ENCODE measurements at places on chromosomes 4 and X.

GRCh38 chr4:138242076-138242833 lies at the start of gene SLC7A11:
TSS of gene SLC7A11 (minus strand) at chr4:138242349. CDS start at chr4:138242069, 280 bp downstream.
- peak within 1 kb of the TSS; percentile 29 for H3K27ac ChIP-seq
- no peak for DNase-seq
- H3K4me1 ChIP-seq: no peaks in the 10 kb centered on the region
- peak within 1 kb of the TSS; percentile 65 for H3K4me3 ChIP-seq

DNA sequence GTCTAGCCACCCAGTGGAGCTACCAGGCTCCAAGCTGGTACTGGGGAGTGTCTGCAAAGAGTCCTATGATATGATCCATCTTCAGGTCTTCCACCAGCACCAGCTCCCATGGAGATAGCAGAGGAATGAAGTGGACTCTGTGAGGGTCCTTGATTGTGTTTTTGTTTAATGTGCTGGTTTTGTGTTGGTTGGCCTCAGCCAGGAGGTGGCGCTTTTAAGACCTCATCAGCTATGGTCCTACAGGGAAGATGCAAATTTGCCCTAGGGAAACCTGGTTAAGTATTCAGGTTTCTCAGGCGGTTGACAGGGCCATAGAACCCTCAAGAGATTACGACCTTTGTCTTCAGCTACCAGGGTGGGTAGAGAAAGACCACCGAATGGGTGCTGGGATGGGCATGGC lies 1141.1 kb downstream of the STIM2 start:
- H3K4me1 ChIP-seq: no peaks in the 10 kb centered on the region
- no peak overlapping the region for H3K4me3 ChIP-seq
- H3K36me3 ChIP-seq: peaks cover 4% of the 10 kb centered on the region
- H3K27ac ChIP-seq: no peak overlapping the region
- H3K27me3 ChIP-seq: no peaks in the 10 kb centered on the region
- no peak for DNase-seq

- H3K36me3 ChIP-seq: peaks cover 1% of the 10 kb centered on the region
- no peak overlapping the region for H3K4me3 ChIP-seq
- no peak overlapping the region for H3K27ac ChIP-seq
- no peak for DNase-seq
Observed at GRCh38 chr4:151859641-151860040, 98.8 kb upstream of the GATB start.

GRCh38 chr4:178778496-178778895 lies 1336.3 kb upstream of the AGA start:
- no peak overlapping the region for H3K4me3 ChIP-seq
- no peaks in the 10 kb centered on the region for H3K4me1 ChIP-seq
- DNase-seq: no peak
- no peaks in the 10 kb centered on the region for H3K36me3 ChIP-seq

GRCh38 chrX:118631586-118631985 lies 95.8 kb upstream of the IL13RA1 start:
- H3K4me3 ChIP-seq: no peak overlapping the region
- H3K4me1 ChIP-seq: no peaks in the 10 kb centered on the region
- H3K27me3 ChIP-seq: no peaks in the 10 kb centered on the region
- H3K27ac ChIP-seq: no peak overlapping the region
- DNase-seq: no peak

DNA sequence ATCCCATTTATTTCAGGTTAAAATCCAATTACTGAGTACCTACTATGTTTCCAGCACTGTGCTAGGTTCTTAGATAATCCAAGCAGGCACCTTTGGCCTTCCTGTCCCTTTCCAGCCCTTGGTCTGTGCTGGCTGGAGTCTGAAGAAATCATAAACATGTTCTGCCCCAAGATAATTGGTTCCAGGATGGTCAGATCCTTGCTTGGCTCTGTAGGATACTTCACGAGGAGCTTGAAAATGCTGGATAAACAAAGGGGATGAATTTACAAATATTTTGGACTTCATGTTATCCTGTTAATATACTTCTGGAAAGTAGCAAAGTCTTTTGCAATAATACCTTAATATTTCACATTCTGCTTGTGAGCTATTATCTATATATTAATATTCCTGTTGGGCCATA lies 35.0 kb upstream of the FHL1 start:
- no peak overlapping the region for H3K4me3 ChIP-seq
- no peaks in the 10 kb centered on the region for H3K4me1 ChIP-seq
- no peaks in the 10 kb centered on the region for H3K36me3 ChIP-seq
- no peak for DNase-seq
- no peaks in the 10 kb centered on the region for H3K27me3 ChIP-seq

DNA sequence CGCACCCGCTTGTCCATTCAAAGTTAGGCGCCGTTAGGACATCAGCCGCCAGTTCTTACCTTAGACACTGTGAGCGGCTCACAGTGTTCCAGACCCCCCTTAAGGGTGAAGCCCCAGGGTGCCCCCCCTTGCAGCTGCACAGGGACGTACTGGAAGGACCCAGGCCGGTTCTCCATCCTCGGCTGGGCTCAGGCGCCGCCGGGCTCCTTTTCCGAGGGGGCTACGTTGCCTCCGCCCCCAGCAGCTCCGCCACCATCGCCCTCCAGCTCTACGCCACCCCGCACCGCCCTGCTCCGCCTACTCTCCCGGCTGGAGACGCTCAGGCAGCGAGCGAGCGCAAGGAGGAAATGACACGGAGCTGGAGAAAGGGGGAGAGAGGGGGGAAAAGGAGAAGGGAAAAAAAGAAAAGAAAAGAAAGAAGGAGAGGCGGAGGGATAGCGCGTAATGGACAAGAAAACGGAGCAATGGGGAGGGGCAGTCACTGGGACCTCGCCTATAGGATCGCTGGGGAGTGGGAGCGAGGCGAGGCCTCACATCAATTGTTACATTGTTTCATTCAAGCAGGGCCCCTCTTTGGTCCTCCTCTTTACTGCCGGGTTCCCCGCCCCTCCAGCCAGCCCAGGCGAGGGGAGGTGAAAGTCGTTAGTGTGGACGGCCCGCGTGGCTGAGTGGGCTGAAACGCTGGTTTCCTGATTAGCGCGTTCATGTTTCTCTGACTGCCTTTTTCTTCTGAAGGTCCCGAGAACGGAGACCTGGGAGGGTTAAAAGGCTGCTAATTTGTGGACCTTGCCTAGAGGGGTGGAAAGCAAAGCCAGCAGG lies at the start of gene SHROOM4:
Gene SHROOM4, minus strand, starts transcription at position 352 of the 819 bp plus-strand sequence. Its CDS starts 176 bp downstream, at position 176.
- H3K27me3 ChIP-seq: peaks cover 50% of the 10 kb centered on the region
- H3K4me3 ChIP-seq: no peak within 1 kb of the TSS
- no peak for DNase-seq
- no peaks in the 10 kb centered on the region for H3K4me1 ChIP-seq
- H3K36me3 ChIP-seq: no peaks in the 10 kb centered on the region

GRCh38 chrX:107701493-107702121 lies 73.3 kb downstream of the PRPS1 start:
- H3K36me3 ChIP-seq: no peaks in the 10 kb centered on the region
- H3K27me3 ChIP-seq: no peaks in the 10 kb centered on the region
- H3K4me3 ChIP-seq: no peak overlapping the region
- peak overlapping the region; percentile 38 for H3K27ac ChIP-seq
- H3K4me1 ChIP-seq: peaks cover 18% of the 10 kb centered on the region

DNA sequence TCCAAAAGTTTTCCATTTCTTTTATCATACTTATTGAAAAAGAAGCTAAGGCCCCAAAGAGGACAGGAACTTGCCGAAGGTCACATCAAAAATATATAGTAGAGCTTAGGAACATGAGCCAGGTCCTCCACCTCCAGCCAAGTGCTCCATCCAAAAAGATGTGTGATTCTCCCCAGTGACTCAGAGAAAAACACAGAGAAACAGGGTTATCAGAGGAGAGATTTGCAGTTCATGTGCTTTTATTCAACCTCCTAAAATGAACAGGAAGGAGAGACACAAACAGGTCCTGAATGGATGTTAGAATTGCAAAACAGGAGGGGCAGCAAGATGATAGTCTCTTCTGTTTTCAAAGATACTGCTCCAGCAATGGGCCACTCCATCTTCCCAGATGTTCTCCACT lies 19.6 kb upstream of the FGF16 start:
- H3K36me3 ChIP-seq: no peaks in the 10 kb centered on the region
- DNase-seq: no peak
- no peaks in the 10 kb centered on the region for H3K27me3 ChIP-seq
- no peak overlapping the region for H3K27ac ChIP-seq
- no peak overlapping the region for H3K4me3 ChIP-seq
- no peaks in the 10 kb centered on the region for H3K4me1 ChIP-seq

DNA sequence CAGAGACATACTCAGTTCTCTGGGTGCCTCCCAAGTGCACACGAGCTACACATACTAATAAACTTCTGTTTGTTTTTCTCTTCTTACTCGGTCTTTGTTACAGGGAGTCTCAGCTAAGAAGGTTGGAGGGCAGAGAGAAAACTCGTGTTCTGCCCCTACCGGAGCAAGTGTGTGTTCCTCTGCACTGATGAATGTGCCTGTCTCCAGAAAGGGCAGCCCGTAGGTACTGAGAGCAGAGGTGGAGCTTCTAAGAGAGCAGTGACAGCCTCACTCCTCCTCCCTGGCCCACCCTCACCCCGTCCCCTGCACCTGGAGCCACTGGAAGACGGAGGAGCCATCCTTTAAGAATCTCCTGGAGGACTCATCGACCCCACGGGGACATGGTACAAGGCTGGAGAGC lies 67.6 kb downstream of the MTNR1A start:
- H3K36me3 ChIP-seq: no peaks in the 10 kb centered on the region
- no peak for DNase-seq
- H3K4me3 ChIP-seq: no peak overlapping the region
- H3K27ac ChIP-seq: no peak overlapping the region
- no peaks in the 10 kb centered on the region for H3K4me1 ChIP-seq

Data from central memory CD8-positive, alpha-beta T cell (primary cell).